Left colon (tissue), 2 donors: ENCODE measurements at places on chromosomes 1 and 21. TPM values are rescaled to one million over a fixed set of nuclear protein-coding genes. Genes with fewer than 3 reads are reported as not detected.
A peak's percentile ranks its signal among the peaks of the same experiment; 100 is the strongest.

SAMD11 gene
- 1.6 TPM for total RNA-seq

PALMD gene
- total RNA-seq, result 2.7 TPM

ALPL gene
- 1.9 TPM for total RNA-seq

CNIH3 gene
- 0.95 TPM for total RNA-seq

KCNC4 gene
- 8.1 TPM for total RNA-seq

DNA sequence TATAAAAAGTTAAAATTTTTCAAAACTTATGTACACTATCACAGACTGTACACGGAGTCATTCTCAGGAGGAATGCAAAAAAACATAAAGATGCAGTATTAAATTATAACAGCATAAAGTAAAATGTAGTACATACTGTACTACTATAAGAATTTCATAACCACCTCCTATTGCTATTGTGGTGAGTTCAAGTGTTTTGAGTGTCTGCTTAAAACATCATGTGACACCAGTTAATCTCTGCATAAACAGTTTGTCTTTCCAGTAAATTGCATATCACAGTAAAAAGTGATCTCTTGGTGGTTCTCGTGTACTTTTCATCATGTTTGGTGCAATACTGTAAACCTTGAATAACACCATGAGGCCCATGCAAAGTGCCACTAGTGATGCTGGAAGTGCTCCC, 45.2 kb downstream of the SDCCAG8 start:
- no peak for DNase-seq

GRCh38 chr1:205321162-205321958, at the start of gene NUAK2:
NUAK2 (minus strand) TSS chr1:205321745; CDS start chr1:205321628, 117 bp downstream.
- peak; percentile 95 for DNase-seq

DNA sequence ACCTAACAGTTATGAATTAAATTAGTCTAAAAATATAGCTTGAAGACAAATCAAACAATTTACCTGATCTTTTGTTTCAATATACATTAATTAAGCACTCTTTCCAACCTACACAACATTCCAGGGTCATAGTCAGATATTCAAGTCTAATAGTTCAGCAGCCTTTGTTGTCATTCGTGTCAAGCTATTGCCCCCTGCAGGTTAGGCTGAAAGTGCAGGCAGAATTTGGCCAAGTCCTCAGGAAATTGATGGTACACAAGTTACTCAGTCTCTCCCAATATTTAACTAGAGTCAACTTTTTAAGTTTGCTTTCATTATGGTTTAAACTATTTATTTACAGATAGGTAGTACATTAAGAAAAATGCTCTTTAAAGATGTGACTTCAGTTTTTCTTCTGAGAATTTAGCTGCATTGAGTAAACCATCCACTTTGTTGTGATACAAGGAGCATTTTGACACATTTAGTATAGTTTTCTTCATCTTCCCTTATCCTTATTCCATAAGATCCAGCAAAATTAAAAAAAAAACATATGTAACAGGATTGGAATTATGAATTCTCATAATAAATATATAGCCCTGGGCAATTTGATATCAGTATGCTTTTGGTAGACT, 130.3 kb upstream of the DPYD start:
- peak; percentile 26 for DNase-seq

DNA sequence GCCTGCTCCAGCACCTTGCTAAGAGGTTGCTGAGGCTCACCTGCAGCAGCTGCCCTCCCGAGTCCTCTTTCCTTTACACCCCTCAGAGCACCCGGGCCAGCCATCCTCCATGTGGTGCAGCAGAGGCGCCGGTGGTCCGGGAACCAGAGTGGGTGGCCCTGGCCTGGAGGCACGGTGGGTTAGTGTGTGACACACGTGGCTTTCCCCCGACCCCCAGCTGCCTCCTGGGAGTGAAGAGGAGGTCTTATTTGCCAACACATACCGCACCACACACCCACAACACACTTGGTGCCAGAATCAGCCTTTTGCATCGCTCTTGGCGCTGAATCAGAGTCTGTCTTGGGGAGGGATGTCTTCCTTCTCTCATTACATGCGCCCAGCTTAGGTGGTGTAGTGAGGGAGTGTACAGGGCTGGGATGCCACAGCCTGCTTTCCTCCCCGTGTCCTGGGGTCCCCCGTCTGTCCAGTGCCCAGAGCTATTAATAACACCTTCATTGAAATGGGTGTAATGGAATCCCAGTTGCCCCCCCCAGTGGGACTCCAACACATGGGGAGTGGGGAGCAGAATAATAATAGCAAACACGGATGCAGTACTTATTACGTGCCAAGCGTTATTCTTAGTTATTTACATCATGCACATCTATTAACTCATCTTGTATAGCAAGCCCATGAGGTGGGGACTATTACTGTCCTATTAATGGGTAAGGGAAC, 38.2 kb downstream of the MAPKAPK2 start:
- no peak for DNase-seq

DNA sequence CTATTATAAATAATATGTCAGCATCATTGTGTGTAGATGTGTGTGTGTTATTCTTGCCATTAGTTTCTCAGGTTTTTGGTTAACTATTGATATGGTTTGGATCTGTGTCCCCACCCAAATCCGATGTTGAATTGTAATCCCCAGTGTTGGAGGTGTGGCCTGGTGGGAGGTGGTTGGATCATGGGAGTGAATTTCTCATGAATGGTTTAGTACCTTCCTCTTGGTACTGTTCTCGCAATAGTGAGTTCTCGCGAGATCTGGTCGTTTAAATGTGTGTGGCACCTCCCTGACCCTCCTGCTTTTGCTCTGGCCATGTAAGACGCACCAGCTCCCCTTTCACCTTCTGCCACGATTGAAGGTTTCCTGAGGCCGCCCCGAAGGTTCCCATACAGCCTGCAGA, 9.6 kb upstream of the POFUT2 start:
- no peak for DNase-seq

GRCh38 chr1:111140680-111140967, 601 bp downstream of the CEPT1 start:
- peak; percentile 64 for DNase-seq

DNA sequence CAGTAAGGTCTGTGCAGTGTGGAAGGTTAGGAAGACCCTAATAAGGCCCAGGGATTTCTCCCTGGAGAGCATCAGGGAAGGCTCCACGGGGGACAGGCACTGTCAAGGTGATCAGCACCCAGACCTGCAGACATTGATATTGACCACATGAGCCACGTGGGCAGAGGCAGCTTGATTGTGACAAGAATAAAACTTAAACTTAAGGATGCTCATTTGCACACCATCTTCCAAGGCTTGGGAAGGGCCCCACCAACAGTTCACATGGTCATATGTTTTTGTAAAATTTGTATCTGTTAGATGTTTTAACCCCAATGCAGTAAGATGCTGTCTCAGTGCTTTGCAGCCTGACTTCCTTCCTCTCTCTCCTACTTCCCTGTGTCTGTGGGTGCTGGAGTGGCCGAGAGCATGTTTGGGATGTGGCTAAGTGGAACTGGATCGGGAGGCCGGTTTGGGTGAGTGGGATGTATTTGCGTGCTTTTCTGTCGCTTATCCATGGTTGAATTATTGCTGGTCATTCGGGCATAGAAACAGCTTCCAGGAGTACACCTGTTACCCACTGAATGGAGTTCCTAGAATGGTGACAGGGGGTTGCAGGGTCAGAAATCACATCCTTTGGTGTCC, 49.8 kb upstream of the OLIG2 start:
- no peak for DNase-seq

GRCh38 chr1:116352349-116352813, 20.7 kb upstream of the ATP1A1 start:
- no peak for DNase-seq

- DNase-seq, result no peak
Observed at GRCh38 chr1:211229365-211229759, 29.8 kb upstream of the RCOR3 start.

GRCh38 chr21:36985751-36986594, 19.5 kb upstream of the HLCS start:
- no peak for DNase-seq

- DNase-seq, result no peak
Observed at GRCh38 chr1:59699227-59699847, 115.4 kb upstream of the HOOK1 start.

- no peak for DNase-seq
Observed at GRCh38 chr1:25522031-25522655, 21.3 kb upstream of the LDLRAP1 start.

DNA sequence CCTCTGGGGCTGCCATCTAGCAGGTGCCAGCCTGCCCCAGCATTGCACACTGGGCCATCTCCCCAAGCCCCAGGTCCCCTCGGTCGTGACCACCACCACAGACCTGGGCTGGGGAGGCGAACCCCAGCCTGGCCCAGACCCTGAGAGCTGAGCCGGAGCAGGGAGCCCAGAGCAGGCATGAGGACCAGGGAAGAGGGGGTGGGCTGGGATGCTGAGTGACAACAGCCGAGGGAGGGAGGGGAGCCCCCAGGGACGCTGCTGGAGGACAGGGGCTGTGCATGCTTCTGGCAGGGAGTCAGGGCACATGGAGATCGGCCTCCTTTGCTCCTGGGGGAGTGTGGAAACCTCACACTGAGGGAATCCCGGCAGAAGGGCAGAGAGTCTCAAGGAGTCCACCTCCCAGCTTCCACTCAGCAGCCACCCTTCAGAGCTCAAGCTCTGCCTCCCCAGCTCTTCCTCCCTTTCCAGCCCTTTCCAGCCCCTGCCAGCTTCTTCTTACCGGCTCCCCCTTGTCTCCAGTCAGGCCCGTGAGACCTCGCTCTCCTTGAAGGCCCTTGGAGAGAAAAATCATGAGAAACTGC, 23.7 kb upstream of the PEF1 start:
- DNase-seq, result no peak

DNA sequence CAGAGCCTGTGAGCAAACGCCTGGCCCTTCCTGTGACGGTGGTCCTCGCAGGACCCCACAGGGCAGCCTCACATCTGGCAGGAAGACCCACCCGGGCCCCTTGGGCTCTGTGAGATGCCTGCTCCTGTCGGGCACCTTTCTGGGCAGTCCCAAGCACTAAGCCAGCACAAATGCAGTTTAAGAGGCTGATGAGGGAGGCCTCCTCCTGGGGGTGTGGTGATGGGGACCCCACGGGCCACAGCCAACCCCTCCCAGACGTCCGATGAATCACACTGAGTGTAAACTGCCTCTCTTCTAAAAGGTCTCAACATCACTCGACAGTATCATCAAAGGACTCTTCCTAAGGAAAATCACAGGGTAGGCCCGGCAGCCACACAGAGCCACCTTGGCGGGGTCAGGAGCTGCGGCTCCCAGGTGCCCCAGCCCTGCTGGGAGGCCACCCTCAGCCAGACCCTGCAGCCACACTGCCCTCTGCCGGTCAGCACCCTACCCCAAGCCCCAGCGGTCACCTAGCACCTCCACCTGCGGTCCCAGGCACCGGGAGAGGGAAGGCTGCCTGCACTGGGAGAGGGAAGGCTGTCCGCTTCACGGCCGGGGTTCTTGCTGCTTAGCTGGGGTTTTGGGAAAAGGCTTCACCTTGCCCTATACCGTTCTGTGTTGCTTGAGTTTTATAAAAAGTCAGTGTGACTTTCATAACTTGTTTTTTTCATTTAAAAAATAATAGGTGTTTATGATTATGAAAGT, 3.9 kb upstream of the PRKCZ start:
- DNase-seq, result peak; percentile 90

- DNase-seq, result no peak
Observed at GRCh38 chr1:35615440-35615839, 25.9 kb downstream of the PSMB2 start.

GRCh38 chr21:37270576-37271365, 3.6 kb upstream of the VPS26C start:
- no peak for DNase-seq

DNA sequence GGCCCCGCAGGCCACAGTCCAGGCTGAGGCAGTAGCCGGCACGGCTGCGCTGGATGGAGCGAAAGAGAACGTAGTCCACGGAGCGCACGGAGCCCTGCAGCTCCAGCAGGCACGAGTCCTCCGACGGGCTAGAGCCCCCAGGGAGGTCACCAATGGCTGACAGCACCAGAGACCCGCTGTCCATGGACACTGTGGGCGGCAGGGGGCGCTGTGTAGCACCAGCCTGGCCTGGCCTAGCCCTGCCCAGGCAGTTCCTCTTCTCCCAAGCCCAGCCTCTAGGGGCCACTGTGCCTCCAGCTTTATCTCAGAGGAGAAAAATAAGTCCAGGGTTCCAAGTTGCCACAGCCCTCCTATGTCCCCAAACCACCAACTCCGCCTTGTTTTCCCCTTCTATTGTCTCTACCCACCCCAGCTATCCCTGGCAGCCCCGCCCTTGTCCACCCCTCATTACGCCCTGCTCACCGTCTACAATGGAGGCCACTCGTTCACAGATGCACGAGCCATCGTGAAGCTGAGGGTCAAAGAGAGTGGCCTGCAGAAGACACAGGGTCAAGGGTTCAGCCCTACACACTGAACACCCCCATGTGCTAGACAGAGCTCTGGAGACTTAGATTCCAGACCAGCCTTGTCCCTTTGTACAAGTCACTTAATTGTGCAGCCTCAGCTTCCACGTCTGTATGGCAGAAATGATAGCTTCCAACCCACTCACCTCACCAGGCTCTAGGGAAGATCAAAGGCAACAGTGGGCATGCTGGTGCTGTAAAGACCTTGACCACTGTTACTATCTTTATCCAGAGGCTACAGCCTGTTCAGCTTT, 4.4 kb downstream of the ENTREP3 start:
- DNase-seq, result peak; percentile 91

DNA sequence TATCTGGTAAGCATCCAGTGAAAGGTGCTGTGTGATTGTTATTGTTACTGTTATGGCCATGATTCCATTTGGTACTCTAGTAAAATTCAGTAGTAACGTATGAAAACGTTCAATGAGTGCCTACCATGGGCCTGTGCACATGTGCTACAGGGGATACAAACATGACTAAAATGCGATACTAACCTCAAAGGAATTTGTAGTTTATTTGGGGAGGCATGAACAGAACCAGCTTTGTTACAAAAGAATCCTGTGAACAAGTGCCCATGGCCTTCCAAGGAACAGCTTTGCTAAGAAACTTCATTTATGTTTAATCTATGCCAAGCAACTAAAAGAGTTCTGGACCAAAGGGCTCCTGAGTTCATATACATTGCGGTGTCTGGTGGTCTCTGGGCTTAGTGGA, 28.7 kb downstream of the PTGFR start:
- no peak for DNase-seq

GRCh38 chr1:67761091-67761490, 72.2 kb downstream of the GNG12 start:
- DNase-seq, result no peak

DNA sequence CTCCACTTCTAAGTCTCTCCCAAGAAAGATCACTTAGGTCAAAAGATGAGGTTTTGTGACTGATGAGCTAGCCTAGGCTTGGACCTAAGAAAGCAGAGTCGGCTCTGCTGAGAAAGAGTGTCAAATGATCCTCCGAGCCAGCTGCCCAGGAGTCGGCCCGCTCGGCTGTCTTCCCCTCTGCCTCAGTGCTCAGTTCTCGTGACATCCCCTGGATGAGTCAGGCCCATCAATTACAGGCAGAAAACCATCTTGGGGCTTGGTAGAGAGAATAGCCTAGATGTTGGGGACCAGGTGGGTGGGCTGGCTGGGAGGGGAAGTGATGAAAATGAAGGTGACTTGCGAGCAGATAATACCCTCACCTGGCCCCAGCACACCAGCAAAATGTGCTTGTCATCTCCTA, 60.5 kb downstream of the SLC66A1 start:
- DNase-seq, result no peak

GRCh38 chr1:224852901-224853568, 76.4 kb upstream of the DNAH14 start:
- DNase-seq, result no peak
